ENCODE measurements at places on chromosomes 3 and 15. TPM values are rescaled to one million over a fixed set of nuclear protein-coding genes. Genes with fewer than 3 reads are reported as not detected.

B3GNT5 gene
- 23.4 TPM for total RNA-seq

DNA sequence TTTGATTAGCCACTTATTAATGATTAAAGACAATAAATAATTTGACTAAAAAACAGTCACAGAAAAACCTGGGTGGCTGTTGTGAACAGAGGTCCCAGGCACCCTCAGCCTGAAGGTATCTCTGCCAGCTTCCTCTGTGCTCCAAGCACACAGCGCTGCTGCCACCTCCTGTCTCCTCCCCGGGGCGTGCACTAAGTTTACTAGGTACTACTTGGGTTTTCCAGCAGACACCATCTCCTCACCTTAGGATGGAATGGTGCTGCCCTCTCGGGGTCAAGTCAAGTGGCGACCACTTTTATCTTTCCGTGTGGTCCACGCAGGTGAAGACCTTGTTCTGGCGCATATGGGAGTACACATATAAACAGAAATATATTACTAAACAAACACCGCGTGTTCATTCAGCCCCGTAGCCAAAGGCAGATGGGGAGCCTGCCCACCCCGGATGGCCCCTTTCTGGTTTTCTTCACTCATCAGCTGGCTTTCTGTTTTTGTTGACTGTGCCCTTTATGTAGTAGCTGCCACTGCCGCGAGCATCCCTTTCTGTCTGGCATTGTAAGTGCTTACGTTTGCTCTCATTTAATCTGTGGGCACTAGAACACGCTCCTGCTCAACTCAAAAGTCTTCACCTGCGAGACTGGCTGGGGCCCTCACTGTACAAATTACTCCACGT lies 128.0 kb downstream of the LRIG1 start:
- no peak for DNase-seq

GRCh38 chr3:119625451-119626153 lies 27.9 kb downstream of the PLA1A start:
- DNase-seq: no peak

DNA sequence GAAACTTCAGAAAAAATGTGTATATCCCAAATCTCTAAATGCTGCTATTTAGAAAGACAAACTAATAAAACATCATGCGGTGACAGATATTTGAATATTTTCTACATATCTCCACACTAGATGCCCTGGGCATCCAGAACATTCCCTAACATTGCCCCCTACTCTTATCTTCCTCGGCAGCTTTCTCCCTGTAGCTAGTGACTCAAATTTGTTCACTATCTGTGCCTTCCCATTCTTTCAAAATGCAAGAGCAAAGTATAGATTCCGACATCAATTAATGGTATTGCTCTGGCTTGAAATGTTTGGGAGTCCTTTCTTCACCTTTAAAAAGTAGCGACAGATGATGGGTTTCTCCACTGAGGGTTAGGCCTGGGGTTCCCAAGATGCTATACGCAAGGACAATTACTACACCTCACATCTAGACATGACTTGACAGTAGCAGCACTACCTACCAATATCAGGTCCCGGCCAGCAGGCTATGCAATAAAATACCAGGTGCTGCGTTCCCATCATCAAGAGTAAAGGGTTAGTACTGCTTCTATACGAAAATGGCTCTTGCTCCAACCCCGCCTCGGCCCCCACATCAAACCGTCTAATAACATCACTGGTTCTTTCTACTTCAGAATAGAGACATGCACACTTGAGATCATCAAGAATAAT lies 631 bp downstream of the UBR1 start:
- peak; percentile 68 for DNase-seq

DNA sequence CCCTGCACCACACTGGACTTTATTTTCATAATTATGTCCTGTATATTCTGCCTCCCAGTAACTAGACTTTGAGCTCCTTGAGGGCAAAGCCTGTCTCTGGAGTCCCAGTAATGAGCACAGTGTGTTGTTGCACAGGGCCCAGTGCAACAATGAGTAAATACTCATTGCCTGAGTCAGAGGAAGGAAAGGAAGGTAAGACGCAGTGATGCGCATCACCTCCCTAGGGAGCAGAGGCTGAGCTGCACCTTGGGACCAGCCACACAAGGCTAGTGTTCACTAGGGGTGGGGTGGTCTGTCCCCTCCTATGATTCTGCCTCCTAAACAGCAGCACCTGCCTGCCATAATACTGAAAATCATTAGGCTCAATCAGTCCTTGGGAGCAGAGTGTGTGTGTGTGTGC lies 86.6 kb upstream of the ADAMTSL3 start:
- DNase-seq: no peak

DNA sequence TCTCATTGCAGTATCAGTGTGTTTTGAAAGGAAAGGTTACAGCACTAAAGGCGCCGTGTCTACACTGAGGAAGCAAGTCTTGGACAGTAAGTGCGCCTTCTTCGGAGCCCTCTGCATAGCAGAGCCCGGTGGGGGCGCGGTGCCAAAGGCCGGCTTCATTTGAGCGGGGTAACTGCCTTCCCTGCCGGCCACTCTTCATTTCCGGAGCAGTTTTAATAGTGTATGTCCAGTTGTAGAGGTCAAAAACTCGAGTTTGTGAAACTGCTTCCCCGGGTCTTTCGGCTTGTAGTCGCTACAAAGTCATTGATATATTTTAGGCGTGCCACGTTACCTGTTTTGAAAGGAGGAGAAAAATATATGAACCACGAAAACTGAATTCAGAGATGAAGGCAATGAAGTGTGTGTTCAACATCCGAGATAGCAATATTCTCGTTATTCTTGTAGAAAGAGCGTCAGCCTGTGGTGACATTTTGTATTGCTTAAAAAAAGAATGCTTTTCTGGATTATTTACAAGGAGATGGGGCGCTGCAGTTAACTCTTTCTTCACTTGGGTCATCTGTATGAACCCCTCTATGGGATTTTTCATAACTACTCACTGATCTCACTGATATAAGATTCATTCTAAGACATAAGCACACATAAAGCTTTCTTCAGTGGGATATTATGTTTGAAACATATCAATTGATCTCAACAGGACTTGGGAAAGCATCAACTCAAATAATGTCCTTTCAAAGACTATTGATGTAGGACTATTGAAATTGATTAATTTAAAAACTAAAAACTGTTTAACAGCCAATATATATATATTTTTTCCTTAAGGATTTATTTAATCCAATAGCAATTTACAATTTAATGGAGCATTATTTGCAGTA lies 3.0 kb downstream of the ALCAM start:
- DNase-seq: peak; percentile 56

DNA sequence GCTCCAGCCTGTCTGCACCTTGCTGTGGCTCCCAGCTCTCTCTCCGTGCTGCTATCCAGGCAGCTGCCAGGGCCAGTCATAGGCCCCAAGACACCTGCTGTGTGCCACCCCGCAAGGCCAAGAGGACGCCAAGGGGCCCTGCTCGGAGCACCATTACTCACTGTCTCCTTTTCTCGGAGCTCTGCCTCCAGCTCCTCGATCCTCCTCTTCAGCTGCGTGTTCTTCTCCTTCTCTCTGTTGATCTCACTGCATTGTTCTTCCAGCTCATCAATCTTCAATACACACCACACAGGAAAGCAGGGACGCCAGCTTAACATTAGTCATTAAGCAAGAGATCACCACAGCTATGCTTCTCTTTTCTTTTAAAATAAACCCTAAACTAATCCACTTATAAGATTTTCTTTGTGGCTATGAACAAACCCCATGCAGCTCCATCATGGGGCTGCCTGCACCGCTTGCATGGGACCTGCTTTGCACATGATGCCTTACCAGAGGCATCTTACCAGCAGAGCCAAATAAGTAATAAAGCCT lies 42.6 kb downstream of the WHAMM start:
- DNase-seq: no peak

DNA sequence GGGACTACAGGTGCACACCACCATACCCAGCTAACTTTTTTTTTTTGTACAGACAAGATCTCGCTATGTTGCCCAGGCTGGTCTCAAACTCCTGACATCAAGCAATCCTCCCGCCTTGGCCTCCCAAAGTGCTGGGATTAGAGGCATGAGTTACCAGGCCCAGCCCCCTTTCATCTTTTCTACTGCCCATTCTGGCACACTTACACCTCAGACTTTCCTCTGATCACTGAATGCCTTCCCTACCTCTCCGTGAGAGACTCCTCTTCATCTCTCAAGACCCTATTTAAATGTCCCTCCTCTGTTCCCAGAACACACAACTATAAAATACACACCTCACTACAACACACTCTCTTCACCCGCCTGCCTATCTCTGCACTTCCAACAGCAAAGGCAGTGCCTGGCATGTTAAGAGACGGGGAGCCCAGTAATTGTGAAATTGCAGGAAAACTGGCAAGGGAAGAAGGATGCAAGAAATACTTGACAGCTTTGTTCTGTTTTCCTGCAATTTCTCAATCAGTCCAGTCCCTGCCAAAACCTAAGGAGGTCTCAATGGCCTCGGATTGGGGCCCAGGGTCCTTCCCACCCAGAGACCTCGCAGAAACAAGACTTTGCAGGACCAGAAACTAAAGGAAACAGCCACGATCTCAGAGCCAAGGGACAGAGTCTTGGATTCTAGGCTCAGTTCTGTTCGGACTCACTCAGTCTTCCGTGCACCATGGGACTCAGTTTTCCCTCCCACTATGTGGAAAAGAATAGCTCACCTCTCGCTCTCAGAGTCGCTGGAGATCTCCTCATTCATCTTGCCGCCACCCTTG lies 849 bp downstream of the RRP9 start:
- DNase-seq: no peak
